Lung (tissue), 17 donors: ENCODE measurements at places on chromosomes 2 and 18.

DNA sequence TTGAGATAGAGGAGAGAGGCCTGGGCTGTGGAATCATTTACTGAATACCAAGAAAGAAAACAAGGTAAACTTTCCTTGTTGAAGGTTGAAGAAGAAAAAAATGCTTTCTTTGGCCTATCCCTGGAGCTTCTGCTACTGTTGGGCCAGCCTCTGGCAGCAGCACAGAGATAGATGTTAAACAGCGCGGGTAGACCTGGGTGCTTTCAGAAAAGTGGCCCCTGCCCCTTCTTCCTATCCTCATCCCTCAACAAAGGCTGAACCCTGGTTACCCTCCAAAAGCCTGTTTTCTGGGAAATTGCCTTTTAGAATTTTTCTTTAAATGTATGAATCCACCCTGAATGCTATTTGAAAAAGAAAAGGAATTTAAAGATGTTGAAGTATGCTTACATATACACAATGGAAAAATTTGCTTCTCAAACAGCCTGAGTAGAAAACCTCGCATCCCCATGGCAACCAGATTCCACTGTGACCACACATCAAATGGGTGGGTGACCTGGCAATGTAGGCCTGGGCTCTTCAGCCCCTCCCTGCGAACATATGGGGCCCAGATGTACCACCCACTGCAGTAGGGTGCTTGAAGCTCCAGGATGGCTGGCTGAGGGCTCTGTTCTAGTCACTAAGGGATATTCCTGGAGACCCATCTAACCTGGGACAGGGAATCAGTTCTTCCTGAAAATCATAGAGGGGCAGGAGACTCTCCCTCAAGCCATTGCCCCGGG lies 23.4 kb upstream of the CHRNA1 start:
- DNase-seq: peak; percentile 91

DNA sequence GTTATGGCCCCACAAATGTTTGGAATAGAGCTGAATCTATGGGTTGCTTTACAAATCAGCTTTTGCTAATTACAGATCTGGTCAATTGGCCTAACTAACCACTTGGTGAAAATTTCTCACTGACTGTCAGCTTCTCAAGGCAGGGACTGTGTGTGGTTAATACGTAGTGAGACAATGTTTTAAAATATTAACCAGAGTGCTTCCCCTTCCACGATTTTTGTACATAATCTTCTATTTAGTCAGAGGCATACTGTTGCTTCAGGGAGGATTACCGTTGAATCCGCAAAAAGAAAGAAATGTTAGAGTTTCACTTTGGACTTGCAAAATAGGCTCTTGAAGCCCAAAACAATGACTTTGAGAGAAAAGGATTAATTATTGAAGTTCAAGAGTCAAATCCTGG lies 14.9 kb upstream of the KCNS3 start:
- no peak for DNase-seq

- no peak for DNase-seq
These were observed 24.8 kb downstream of the TNS1 start for GRCh38 chr2:217977840-217978535.

- DNase-seq: peak; percentile 89
These were observed 540 bp upstream of the RAB10 start for GRCh38 chr2:26033270-26033817.

DNA sequence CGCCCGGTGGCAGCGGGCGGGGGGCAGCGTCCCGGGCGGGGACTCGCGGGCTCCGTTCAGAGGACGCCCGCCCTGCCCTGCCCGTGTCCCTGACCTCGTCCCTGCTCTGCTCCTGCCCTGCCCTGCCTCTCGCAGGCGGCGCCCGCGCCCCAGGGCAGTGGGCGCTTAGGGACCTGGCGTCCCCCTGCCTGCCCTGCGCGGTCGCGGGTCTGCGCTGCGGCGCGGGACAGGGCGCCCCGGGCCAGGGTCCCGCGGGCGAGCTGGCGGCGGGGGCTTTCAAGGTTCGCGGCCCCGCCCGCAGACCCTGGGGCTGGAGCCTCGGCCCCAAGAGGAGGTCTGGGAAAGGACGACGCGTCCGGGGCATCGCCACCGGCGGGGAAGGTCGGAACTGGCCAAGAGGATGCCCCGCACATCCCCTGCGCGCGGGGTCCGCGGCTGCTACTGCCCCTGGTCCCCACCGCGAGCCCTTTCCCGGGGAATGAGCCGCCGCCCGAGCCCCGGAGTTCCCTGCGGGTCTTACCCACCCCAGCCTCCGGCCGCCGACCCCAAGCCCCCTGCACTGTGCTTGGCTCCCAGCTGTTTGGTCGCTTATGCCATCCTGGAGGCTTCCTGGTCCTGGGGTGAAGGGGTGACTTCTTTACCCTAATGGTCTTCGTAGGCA lies 679 bp downstream of the RNF144A start:
- DNase-seq: peak; percentile 35

DNA sequence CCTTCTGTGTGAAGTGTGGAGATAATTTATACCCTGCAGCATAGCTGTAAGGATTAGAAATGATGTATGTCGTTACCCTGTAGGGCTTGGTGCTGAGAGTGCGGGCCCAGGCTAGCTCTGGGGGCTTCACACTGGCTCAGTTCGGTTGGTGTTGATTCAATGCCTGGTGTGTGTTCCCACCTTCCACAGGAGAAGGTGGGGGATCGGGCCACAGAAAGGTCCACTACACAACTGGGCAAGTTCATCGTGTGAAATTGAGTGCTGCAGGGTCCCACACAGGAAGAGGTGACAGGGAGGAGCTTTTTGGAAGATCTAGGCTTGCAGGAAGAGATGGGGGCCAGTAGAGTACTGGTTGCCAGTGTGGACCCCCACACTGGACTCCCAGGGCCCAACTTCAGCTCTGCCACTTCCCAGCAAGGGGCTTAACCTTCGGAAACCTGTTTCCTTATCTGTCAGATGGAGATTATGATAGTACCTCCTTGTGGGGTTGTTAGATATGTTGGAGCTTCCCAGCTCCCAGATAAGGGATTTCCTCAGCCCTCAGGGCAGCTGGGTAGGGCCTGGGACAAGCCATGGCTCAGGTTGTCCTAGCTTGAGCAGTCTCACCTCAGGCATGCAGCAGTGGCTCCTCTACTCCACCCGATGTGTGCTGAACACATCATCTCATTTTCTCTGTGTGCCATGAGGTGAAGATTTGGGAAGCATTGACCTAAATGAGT lies 71.5 kb downstream of the TMEM247 start:
- DNase-seq: no peak

- DNase-seq: no peak
These were observed 48.7 kb downstream of the CYP26B1 start for GRCh38 chr2:72098935-72099334.

- DNase-seq: no peak
These were observed 28.1 kb downstream of the CAVIN2 start for GRCh38 chr2:191818725-191819350.

DNA sequence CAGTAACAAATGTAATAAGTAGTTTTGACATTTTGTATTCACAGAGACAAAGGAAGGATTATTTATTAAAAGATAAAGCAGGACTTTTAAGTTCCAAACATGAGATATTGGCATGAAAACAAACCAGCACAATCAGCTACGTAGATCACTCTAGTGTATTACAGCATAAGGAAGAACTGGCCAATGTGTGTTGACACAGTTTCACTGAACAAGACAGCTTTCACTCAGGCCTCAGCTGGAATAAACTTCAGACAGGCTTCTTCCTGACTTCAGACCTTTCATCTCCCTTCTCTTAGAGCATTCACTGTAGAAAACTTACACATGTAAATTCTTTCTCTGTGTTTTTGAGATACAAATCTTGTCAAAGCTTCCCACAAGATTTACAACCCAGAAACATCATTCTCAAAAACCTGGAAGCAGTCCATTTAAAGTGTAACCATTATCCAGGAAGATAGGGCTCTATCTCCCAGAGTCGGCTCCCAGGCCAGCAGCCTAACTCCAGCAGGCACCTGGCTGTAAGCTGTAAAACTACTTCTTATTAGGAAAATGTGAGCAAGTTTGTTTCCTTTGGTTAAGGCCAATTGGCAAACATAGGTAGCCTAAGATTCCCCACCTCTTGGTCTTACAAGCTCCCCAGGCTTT lies 768.3 kb upstream of the CDH7 start:
- no peak for DNase-seq

GRCh38 chr18:2636126-2636631 lies 19.3 kb upstream of the SMCHD1 start:
- no peak for DNase-seq

DNA sequence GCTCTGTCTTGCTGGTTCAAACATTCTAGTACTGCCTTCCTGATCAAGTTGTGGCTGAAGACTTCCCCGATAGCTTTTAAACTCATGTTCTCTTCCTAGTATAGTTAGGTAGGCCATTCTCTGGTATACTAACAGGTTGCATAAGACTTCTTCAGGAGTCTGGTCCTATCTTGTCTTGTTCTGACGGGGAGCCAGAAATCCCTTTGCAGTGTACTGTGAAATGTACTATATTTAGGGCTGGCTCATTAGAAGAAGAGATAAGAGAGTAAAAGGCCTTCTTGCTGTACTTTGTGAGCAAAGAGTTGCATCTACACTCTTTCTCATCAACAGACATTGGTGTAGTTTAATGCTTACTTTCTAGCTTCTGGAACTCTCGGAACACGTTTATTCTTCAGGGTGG lies 331.9 kb downstream of the NUP35 start:
- no peak for DNase-seq

- DNase-seq: peak; percentile 68
These were observed 115.2 kb downstream of the FAM210A start for GRCh38 chr18:13611142-13611600.

GRCh38 chr18:64710105-64710861 lies 561.4 kb upstream of the LINC00305 start:
- DNase-seq: no peak

DNA sequence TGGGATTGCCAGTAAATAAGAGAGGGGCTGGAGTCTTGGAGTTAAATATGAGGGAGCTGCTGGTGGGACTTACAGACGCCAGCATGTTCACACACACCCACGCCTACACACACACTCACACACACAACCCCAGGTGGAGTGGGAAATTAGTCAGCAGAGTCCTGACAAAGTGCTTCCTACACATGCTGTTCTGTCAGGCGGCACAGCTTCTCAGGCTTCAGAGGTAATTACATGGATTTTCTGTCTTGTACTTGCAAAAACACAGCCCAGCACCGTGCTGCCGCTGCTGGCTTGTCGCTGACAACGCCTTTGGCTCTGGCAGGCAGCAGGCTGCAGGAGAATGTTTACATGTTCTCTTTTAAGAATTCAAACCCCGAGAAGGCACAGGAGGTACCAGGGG lies 1186.3 kb upstream of the CELF4 start:
- DNase-seq: peak; percentile 52

GRCh38 chr2:145184741-145185651 lies 665.1 kb upstream of the ZEB2 start:
- DNase-seq: no peak

- no peak for DNase-seq
These were observed 633.5 kb downstream of the DCDC2C start for GRCh38 chr2:4336864-4337263.

DNA sequence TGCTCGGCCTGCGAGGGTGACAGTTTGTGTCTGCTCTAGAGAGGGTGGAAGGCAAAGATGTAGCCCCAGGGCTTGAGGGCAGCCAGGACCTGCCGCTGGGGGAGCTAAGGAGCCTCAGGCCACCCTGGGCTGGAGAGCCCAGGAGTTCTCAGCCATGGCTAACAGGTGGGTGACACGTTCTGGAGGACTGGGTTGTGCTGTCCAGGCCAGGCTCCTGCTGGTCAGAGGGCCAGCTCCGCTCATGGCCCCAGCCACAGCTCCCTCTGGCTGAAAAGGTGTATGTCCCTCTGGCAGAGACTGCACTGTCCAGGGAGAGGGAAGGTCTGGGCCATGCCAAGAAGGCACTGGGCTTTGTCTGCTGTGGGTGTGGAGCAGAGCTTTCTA lies 19.2 kb downstream of the TMEM185B start:
- no peak for DNase-seq

DNA sequence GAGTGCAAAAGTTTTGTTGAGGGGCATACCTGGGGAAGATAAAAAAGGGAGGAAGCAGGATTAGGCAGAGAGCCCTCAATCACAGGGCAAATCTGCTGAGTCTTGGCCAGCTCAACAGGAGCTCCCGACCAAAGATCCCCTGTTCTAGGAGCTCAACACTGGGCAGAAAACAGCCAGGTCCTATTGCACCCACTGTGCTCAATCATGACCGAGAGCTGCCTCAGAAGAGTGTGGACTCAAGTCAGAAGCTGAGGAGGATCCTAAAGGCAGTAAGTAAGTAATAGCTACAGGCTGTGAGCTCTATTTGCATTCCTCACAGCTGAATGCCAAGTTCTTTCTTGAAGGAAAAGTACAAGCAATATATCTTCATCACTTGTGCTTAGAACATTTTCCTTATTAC lies 334.4 kb upstream of the NRP2 start:
- DNase-seq: no peak

DNA sequence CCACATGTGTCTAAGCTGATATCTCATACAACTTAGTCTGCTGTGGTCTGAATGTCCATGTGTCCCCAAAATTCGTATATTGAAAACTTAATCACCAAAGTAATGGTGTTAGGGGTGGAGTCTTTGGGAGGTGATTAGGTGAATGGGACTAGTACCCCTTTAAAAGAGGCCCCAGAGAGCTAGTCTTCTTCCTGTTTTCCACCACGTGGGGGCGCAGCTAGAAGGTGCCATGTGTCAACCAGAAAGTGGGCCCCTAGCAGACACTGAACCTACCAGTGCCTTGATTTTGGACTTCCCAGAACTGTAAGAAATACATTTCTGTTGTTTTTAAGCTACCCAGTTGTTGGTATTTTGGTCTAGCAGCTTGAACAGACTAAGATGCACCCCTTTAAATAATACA lies 86.6 kb downstream of the ASB1 start:
- peak; percentile 21 for DNase-seq

DNA sequence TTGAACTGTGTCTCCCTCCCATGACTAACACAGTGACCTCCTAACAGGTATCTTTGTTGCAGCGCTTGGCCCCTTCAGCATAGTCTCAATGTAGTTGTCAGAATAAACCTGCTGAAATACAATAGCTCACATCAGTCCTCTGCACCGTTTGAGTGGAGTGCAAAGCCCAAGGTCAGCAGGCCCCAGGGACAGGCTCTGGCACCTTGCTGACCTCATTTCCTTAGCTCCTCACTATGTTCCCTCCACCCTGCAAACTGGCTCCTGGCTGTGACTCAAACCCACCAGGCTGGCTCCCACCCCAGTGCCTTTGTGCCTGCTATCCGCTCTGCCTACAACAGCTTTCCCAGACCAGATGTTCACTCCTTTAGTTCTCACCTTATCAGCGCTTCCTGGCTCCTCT lies 146.7 kb downstream of the LRATD1 start:
- DNase-seq: no peak

DNA sequence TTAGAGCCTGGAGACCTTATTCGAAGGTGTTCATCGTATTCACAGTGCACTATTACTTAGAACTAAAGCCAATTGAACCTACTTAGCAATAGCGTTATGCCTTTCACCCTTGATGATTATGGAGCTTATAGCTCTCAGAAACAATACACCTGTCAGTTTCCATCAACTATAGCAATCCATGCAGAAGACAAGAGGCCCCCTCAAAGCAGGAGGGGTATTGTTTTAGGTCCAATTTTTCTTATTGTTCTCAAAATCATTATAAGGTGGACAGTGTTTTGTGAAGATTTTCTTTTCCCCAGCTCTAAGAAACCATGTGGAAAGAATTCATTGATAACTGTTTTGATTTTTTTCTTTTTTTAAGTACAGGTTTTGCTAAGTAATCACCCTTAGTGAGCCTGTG lies 135.5 kb downstream of the MEIS1 start:
- no peak for DNase-seq

GRCh38 chr2:111897630-111897923 lies 830 bp upstream of the MERTK start:
- no peak for DNase-seq
